Activated T-helper 17 cell treated with anti-CD3 and anti-CD28 coated beads, Interleukin-2, amount 50 U/mL, for 72 hours (primary cell): ENCODE measurements at places on chromosomes 3 and 15. TPM values are rescaled to one million over a fixed set of nuclear protein-coding genes. Genes with fewer than 3 reads are reported as not detected.

CD200 gene
- 26.8 TPM for total RNA-seq

MORC1 gene
- not detected for total RNA-seq

GOLGA6D gene
- total RNA-seq = 0.16 TPM

DGKG gene
- total RNA-seq = 1.1 TPM

GNAT1 gene
- total RNA-seq = not detected

- no peak for ATAC-seq
Measured at GRCh38 chr3:156725682-156726081, 51.3 kb downstream of the TIPARP start.

DNA sequence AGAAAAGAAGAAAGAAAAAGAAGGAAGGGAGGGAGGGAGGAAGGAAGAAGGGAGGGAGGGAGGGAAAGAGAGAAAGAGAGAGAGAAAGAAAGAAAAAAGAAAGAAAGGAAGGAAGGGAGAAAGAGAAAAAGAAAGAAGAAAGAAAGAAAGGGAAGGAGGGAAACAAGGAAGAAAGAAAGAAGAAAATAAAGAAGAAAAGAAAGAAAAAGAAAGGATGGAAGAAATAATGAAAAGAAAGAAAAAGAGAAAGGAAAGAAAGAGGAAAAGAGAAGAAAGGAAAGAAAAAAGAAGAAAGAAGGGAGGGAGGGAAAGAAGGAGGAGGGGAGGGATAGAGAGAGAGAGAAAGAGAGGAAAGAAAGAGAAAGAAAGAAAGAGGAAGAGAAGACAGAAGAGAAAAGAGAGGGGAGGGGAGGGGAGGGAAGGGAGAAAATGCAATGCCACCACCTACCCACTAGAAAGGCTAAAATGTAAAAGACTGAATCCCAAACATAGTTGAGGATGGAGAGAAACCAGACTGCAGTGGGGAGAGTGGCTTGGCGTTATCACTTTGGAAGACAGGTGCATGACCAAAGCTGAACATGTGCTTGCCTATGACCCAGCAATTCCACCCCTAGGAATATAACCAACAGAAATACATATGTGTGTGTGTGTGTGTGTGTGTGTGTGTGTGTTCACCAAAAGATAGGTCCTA lies 66.9 kb upstream of the KLF13 start:
- ATAC-seq = no peak

DNA sequence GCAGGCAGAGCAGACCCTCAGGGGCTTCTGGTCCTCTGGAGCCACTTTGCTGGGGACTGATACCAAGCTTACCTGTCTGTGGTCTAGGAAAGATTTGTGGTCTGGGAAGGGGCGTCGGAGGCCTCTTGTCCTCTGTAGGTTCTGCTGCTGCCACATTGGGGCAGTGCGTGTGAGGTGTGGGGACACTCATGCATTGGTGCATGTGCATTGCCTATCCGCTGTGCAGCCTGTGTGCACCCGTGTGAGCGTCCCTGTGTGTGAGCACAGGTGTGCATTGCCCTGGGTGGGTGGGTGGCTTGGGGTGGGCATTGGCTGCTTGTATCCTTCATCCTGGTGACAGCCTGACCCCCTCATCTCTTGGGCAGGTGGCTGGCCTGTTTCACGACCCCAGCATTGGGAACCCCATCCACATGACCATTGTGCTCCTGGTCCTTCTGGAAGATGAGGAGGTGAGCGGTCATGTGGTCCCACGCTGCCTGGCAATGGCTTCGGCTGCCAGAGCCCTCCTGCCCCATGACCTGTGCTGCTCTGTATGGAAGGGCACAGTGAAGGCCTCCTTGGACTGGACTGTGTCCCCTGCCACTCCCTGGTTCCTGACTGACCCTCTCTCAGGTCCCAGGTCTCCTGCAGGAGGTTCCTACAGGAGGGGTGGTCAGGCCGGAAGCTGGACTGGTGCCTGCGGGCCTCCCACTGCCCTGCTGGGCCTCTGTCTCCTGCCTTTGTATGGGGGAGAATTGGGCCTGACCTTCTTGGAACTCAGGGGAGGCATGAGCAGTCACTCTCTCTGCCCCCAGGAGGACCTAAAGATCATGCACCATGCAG lies 41.5 kb downstream of the SAXO2 start:
- no peak for ATAC-seq

GRCh38 chr15:71800835-71801745 lies 9.3 kb upstream of the NR2E3 start:
- ATAC-seq = peak; percentile 39

DNA sequence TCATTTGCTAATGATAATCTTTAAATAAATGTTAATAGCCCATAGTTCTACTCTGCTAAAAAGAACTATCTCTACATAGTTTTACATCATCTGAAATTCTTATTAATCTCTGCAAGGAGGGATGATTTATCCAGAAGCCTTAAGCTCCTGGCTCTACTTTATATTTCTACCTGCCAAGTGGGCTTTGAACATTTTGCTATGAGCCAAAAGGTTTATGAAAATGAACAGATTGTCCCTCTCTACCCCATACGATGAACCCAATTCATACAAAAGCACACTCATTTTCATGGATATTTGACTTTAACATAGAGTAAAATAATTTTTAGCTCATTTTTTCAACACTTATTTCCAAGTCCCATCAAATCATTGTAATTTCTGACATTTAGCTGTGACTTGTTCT lies 611.0 kb downstream of the NSUN3 start:
- ATAC-seq = no peak

- ATAC-seq = peak; percentile 11
Measured at GRCh38 chr3:9727041-9727595, 4.4 kb upstream of the BRPF1 start.

DNA sequence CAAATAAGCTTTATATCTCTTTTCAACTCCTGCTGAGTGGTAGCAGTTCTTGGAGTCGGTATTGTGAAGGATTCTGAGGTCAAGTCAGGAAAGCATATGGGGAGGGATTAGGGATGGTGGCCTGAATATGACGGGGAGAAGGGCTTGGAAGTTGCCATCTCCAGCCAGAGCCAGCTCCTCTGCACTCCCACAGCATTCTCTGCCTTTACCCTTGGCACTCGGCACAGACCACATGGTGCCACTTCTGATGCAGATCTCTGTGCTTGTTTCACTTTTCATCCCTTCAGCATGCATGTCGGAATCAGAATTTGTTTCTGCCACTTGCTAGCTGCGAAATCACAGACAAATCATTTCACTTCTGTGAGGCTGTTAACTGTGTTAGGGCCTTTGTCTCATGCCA lies 52.5 kb downstream of the RAB11A start:
- ATAC-seq = no peak

- ATAC-seq = no peak
Measured at GRCh38 chr3:96803870-96804269, 10.5 kb upstream of the EPHA6 start.

DNA sequence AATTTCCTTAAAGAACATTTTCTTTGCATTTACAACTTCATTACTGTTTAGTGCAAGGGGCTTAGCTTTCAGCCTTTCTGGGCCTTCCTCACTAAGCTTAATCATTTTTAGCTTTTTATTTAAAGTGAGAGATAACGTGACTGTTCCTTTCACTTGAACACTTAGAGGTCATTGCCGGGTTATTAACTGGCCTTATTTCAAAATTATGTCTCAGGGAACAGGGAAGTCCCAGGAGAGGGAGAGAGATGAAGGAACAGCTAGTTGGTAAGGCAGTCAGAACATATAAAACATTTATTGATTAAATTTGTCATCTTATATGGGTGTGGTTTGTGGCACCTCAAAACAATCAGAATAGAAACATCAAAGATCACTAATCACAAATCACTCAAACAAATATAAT lies 268.7 kb downstream of the TIGIT start:
- no peak for ATAC-seq

DNA sequence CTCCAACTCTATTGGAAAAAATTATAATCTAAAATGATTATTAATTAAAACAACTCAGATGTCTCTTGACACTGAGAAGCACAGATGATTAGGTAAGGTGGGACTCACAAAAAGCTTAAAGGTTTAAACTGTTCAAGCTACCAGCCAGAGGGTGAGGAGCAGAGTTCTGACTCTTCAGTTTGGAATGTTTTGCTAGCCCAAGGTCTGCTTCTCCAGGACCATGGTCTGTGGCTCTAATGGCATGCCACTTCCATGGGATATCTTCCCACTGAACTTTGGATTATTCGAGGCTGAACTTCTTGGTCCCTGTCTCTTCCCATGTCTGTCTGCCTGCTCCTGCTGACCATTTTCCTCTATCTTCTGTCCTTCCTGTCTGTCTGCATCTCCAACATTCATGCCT lies 49.2 kb downstream of the CACNA2D3 start:
- no peak for ATAC-seq

- no peak for ATAC-seq
Measured at GRCh38 chr3:117665296-117665695, 955.7 kb downstream of the TUSC7 start.

DNA sequence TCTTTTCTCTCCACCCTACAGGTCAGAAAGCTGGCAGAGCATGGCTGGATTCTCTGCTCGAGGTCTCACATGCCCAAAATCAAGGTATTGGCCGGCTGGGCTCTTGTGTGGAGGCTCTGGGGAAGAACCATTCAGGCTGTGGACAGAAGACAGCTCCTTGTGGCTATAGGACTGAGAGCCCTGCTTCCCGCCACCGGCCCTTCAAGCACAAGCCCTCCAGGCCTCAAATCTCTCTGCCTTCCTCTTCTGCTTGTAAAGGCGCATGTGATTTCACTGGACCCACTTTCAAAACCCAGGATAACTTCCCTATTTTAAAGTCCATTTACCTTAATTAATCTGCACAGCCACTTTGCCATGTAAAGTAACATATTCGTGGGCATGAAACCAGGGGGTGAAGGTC lies 36.2 kb upstream of the MGLL start:
- ATAC-seq = no peak

DNA sequence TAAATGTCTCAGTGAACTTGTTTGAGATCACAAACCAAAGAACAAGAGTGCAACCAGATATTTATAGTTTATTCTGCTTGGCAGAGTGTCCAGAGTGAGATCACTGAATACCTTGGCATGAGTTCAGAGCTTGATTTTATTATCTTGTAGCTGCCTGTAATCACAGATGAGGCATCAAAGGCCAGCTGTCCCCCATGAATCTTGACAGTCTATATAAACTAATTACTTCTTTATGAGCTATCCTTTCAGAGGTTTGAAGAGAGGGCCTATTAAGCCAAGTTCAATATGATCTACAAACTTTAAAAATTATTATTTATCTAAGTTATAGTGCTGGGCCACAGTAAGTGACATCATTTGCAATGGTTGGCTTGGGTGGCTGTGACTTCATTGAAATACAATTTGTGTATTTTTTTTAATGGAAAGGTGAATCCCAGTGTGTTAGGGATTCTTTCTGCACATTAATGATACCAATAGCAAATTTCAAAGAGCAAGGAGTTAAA lies 251.5 kb downstream of the CLSTN2 start:
- no peak for ATAC-seq

DNA sequence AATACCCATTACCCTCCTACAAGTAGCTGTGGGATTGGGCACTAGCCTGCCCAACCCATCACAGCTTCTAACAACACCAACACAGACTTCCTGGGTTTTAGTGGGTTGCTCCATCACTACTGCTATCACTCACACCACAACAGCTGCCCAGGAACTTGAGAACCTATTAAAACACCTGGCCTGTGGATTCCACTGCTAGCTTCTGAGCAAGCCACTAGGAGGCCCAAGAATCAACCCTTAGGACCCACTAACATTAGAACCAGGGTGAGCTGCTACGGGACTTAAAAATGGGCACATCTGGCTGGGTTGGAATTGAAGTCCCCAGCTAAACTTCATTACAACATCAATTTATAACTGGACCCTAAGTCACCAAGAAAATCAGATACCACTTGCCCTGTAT lies 113.2 kb upstream of the TP63 start:
- ATAC-seq = no peak

- ATAC-seq = no peak
Measured at GRCh38 chr15:97691078-97691477, 269.4 kb upstream of the ARRDC4 start.

DNA sequence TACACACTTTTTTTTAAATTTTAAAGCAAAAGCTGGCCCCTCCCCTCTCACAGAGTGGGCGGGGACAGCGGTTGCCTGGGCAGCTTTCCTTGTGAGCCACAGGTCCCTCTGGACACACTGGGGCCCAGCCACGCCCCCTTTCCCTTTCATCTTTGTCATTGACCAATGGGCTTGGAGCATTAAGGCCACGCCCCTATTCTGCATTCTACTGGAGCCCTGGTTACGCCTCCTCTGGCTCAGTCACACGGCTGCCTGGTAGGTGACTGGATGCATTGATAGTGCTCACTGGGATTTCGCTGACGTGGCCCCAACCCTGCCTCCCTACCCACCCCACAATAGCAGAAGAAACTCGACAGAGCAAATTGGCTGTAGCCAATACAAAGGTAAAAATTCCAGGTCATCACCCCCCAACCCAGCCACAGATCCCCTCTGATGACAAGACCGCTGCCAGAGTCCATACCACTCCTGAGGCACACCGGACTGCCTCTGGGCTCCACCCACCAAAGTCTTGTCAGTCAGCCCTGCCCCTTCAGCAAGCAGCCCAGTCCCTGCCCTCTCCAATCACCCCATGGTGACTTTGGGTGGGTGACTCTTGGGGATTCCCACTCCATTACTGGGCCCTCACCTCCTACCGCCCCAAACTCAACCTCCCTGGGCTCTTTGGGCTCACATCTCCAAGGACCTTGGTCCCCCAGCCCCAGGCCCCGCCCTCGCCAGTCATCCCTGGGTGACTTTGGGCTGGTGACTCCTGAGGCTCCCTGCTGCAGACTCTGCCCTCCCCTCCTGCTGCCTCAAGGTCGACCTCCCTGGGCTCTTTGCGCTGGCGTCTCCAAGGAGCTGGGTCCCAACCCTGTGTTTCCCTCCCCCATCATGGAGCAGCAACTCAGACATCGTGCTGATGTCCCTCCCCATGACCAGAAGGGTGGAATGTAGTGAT lies 112.2 kb upstream of the FAN1 start:
- no peak for ATAC-seq

DNA sequence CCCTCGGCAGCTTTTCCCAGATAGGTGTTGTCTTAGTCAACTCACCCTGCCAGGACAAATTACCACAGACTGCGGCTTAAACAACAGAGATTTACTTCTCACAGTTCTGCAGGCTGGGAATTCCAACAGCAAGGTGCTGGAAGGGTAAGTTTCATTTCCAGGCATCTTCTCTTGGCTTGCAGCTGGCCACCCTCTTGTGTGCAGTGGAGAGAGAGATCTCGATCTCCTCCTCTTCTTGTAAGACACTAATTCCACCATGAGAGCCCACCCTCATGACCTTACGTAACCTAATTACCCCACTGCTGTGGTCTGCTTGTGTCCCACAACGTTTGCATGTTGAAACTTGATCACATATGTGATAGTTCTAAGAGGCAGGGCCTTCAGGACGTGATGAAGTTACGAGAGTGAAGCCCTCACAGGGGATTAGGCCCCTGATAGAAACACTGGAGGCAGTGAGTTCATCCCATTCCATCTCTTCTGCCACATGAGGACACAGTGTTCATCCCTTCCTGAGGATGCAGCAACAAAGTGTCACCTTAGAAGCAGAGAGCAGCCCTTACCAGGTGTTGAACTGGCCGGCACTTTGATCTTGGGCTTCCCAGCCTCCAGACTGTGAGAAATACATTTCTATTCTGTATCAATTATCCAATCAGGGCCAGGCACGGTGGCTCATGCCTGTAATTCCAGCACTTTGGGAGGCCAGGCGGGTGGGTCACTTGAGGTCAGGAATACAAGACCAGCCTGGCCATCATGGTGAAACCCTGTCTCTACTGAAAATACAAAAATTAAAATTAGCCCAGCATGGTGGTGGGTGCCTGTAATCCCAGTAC lies 247.7 kb downstream of the PLCL2 start:
- no peak for ATAC-seq

- no peak for ATAC-seq
Measured at GRCh38 chr3:55648591-55649318, 161.6 kb upstream of the WNT5A start.

GRCh38 chr15:66065325-66065724 lies 188.2 kb downstream of the MEGF11 start:
- no peak for ATAC-seq
